ENCODE measurements at places on chromosomes 12 and 14.

DNA sequence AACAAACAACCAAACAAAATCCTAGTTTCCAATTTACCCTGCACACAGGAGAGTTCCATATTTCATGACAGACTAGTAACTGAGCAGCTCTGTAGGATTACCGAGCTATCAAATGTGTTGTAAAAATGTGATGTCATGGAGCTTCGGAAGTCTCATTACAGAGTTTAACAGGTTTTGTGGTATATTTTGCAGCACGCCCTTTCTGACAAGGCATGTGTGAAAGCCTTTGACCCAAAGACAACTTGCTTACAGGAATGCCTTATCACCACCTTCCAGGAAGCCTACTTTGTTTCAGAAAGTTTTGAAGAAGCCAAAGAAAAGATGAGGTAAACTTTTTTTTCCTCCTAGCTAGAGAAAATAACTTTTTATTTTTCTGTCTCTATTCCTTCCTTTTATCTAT is 92.4 kb downstream of the TPH2 start:
- DNase-seq, result no peak

- no peak for DNase-seq
Observed at GRCh38 chr14:50796390-50796789, 34.6 kb downstream of the NIN start.

- DNase-seq, result no peak
Observed at GRCh38 chr14:103241531-103241930, 92.5 kb upstream of the EIF5 start.

- DNase-seq, result no peak
Observed at GRCh38 chr14:53956427-53957201, at the start of gene BMP4. BMP4 (minus strand) TSS chr14:53956825; CDS start chr14:53952222, 4,603 bp downstream.

DNA sequence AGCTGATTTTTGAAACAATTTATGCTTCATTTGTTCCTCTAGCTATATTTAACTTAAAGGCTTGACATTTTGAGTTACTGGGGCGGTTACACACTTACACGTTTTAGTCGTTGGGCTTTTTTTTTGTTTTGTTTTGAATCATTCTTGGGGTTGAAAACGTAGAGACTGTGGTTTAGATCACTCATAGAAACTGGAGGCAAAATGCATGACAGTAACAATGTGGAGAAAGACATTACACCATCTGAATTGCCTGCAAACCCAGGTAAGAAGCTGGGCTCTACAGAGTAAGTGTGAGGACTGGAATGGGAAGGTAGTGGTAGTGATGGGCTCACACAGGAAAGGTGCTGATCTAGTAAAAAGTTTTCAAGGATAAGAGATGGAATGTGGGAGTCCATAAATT is at the start of gene CLEC2D:
CLEC2D (plus strand) TSS at position 180 of the 400 bp plus-strand sequence; CDS start at position 202, 22 bp downstream.
- DNase-seq, result no peak

GRCh38 chr12:109861689-109862314 is 18.5 kb downstream of the GLTP start:
- DNase-seq, result no peak

DNA sequence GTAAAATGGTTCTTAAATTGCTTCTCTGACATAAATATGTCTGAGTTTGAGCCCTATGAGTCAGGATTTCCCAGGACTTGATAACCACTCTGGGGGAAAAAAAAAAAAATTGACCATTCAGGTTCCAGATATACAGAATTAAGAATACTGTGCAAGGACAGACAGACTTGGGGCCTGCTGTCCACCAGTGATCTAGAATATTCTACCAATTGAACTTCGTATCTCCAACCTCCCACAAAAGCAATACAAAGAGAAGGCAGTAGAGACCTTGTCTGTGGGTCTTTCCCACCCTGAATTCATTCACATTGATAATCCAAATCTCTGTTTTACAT is 4.1 kb downstream of the SINHCAF start:
- no peak for DNase-seq

GRCh38 chr14:22888662-22889061 is 5.6 kb downstream of the REM2 start:
- no peak for DNase-seq

DNA sequence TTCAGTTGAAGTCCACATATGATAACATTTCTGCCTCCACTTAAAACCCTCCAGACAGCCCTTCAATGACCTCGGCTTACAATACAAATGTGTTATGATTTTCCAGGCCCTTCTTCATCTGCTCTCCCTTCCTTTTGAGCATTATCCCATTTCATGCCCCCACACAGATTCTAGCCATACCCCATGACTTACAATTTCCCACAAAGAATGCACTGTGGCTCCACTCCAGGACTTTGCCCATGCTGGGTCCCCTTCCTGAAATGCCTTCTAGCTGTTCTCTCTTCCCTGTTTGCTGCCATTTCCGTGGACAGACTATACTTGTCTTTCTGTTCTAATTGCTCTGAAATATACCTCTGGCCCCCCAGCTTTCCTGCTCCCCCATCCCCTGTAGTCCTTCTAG is 963.2 kb downstream of the DIO2 start:
- DNase-seq, result no peak

DNA sequence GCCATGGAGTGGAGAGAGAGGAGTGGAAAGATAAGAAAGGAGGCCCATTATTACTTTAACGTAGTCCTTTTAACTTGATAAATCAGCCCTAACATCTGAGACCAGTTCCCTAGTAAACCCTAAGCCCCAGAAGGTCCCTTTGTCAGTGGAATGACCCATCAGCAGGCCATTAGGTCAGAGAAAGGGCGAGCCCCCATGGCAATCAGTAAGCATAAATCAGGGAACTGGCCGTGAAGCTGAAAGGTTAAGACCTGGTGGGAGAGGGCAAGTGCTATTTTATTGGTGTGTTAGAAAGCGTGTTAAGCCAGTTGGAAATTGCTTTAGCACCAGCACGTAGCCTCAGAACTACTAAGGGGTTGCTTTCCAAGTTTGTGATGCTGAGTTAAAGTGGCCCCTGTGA is 708.0 kb downstream of the BCL11B start:
- DNase-seq, result no peak

DNA sequence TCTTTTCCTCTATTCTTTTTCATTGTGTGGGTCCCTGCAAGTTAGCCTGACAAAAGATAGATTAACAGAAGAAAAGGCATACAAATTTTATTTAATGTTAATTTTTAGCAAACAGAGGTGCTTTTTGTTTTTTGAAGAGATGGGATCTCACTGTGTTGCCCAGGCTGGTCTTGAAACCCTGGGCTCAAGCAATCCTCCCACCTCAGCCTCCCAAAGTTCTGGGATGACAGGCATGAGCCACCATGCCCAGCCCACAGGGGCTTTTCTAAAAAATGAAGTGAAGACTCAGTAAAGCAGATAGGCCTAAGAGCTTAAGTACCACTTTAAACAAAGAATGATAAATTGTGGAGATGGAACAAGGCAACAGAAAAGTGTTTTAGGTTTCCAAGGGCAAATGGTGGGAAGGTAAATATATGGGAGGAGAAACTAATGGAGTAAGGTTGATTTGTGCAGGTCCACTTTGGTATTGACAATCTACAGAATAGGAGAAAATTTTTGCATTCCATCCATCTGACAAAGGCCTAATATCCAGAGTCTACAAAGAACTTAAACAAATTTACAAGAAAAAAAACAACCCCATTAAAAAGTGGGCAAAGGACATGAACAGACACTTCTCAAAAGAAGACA is 18.6 kb upstream of the EEA1 start:
- no peak for DNase-seq

DNA sequence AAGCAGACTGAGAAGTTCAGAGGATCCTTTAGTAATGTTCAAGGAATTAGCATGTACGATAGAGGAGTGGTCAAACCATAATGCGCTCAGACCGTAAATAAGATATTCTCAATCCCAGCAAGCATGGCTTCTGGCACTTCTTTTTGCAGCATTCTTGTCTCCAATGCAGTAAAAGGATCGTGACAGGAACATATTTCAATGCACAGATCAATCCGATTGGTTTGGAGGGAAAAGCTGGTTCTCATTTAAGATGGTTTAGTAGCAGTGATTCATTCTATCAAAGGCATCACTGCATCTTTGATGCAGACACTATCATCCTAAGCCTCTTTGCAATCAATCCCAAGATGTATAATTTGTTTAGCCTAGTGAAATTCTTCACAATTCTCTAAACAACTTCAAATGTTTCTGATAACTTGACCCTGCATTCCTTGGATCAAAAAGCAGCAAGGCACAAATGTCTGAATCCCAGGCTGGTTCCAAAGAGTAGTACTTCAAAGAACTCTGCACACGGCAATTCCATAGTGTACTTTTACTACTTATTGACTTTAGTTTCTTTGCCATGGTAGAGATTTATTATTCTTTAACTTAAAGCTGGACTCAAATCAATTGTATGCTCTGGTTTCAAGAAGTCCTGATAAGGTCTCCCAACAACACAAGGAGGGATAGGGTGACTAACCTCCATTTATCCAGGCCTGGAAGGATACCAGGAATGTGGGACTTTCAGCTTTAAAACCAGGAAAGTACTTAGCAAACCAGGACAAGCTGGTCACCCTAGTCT is 96.8 kb upstream of the MDM1 start:
- DNase-seq, result no peak

GRCh38 chr12:24838531-24838950 is 110.4 kb downstream of the BCAT1 start:
- no peak for DNase-seq

DNA sequence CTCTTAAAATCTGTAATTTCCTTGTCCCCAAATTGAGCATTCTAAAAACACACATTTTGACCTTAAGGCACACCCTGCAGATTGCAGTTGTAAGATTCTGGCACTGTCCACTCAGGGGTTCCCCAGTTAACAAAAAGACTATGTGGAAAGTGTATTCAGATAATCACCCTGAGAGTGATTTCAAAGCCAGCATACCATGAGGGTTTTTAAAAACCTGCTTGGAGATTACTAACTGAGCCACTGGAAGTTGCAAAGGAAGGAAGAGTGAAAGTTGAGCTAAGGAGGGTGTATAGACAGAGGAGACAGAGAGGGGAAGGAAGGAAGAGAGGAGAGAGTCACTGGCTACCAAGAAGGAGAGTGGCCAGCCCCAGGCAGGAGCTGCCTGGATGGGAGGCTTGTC is 82.6 kb downstream of the EML1 start:
- no peak for DNase-seq

GRCh38 chr12:107126796-107127481 is 33.6 kb upstream of the CRY1 start:
- DNase-seq, result peak; percentile 2

GRCh38 chr12:82486524-82487235 is 128.4 kb downstream of the METTL25 start:
- no peak for DNase-seq

- DNase-seq, result no peak
Observed at GRCh38 chr12:89230376-89231315, 121.7 kb downstream of the DUSP6 start.

- DNase-seq, result peak; percentile 42
Observed at GRCh38 chr14:102525219-102525928, 15.8 kb upstream of the ANKRD9 start.

- peak; percentile 7 for DNase-seq
Observed at GRCh38 chr14:76872796-76873432, 46.7 kb downstream of the LRRC74A start.

- DNase-seq, result no peak
Observed at GRCh38 chr14:60094306-60094897, 2.7 kb downstream of the PCNX4 start.

DNA sequence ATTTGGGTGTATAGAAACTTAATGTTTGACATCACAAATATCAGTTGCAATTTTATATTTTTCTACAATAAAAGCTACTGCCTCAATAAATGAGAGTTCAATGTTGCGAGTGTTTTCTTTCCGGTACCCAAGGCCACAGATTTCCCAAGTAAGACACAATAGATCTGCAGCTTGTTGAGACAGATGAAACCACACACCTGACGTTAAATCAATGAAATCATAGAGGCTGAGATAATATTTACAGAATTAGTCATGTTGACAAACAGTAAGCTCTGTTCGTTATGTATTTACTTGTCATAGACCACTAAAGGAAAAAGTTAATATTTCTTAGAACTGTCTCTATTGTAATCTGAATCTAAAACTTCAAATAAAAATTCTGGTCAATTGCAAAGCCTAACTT is 49.2 kb upstream of the PTHLH start:
- no peak for DNase-seq

DNA sequence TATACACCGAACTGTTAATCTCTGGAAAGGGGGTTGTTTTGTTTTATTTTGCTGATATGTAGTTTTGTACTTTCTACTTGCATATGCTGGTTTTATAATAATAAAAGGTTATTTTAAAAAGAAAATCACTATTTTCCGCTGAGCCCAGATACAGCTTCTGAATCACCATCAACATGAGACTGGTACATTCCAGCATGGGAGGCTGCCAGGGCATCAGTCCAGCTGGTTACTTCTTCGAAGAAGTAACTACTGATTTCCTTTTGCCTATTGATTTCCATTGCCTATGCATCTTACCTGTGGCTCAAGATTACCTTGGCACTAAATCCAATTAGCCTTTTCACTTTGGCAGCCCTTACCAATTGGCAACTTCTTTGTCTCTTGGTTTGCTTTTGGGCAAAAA is 11.7 kb upstream of the OSBPL8 start:
- DNase-seq, result no peak

DNA sequence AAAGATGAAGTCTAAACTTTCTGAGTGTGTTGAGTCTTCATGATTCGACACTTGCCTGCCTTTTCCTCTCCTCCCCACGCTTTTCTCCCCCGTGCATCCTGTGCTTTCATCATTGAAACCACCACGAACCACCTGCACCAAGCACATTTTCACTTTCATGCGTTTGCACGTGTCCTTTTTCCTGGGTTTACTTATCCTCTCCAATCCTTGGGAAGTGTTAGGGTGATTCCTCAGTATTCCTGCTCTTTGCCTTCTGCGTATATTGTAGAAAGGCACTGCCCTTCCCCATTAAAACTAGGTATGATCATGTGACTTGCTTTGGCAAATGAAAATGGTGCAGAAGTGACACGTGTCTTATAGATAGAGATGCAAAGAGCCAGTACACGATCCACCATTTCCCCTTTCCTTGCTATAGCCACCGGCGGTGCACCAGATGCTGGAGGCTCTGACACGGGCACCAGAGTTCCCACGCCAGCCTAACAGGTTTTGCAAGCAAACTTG is 106.6 kb downstream of the BRMS1L start:
- DNase-seq, result no peak

DNA sequence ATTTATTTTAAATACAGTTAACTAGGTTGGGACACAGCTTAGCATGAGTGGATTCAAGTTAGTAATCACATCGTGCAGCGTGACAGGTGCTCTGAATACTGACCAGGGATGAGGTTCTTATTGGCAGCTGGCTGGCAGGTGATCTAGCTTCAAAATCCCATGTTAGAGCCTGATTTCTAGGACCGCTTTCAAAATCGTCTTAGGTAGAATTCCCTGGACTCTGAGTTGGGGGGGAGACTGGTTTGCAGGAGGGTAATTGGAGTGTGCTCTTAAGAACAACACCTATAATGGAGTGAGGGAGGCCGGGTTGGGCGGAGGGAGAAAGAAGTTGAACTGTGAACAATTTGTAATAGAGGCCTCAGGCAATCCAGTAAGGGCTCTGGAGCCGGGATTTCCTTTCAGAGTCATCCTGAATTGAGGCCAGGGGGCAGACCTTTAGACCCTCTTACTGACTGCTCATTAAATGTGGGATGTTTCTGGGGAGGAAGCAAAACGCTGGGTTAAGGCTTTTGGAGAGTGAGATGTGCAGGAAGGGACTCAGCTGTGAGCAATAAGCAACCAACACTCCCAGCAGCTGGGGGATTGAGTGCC is 874 bp upstream of the YARS2 start:
- no peak for DNase-seq
